Stimulated activated CD4-positive, alpha-beta T cell treated with anti-CD3 and anti-CD28 coated beads, TNF-alpha, amount 100 ng/mL, for 48 hours (primary cell): ENCODE measurements at places on chromosomes 1 and 21.

- DNase-seq = no peak
These were observed 40.4 kb upstream of the ZBTB18 start for GRCh38 chr1:244010703-244011123.

- DNase-seq = no peak
These were observed 74.5 kb downstream of the ENAH start for GRCh38 chr1:225578251-225578977.

DNA sequence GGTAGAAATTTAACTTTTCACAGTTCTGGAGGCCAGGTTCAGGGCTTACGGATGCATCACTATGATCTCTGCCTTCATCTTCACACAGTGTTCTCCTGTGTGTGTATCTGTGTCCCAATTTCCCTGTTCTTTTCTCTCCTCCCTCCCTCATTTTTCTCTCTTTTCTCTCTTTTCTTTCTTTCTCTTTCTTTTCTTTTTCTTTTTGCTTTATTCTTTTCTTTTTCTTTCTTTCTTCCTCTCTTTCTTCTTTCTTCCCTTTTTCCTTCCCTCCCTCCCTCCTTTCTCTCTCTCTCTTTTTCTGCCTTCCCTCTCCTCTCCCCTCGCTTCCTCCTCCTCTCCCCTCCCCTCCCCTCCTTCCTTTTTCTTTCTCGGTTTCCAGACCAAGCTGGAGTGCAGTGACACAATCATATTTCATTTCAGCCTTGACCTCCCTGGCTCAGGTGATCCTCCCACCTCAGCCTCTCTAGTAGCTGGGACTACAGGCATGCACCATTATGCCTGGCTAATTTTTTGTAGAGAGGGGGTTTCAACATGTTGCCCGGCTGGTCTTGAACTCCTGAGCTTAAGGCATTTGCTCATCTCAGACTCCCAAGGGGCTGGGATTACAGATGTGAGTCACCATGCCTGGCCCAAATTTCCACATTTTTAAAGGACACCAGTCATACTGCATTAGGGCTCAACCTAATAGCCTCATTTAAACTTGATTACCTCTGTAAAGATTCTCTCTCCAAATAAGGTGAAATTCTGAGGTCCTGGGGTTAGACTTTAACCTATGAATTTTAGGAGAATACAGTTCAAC, 115.9 kb downstream of the HUNK start:
- DNase-seq = no peak

DNA sequence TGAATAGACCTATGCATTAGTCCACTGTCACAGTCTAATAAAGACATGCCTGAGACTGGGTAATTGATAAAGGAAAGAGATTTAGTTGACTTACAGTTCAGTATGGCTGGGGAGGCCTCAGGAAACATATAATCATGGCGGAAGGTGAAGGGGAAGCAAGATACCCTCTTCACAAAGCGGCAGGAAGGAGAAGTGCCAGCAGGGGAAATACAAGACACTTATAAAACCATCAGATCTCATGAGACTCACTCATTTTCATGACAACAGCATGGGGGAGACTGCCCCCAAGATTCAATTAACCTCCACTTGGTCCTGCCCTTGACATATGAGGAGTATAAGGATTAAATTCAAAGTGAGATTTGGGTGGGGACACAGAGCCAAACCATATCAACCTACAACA, 59.4 kb downstream of the CAPN9 start:
- DNase-seq = no peak

DNA sequence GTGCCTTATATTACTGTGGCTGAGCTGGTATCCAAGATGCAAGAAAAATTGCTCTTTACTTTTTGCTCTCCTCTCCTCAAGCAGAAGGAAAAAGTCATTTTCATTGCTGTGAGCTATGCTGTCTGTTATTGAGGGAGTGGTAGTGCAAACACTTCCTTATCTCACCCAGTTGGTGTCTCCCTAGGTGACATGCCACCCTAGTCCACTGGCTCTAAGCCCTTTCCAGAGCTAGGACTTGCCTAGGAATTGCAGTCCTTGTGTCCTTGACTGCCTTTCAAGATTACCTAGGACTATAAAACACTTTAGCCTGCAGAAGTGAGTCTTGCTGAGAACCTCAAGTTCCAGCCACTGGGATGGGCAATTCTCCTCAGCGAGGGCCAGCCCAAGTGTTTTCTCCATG, 458.3 kb downstream of the MRPL39 start:
- no peak for DNase-seq

DNA sequence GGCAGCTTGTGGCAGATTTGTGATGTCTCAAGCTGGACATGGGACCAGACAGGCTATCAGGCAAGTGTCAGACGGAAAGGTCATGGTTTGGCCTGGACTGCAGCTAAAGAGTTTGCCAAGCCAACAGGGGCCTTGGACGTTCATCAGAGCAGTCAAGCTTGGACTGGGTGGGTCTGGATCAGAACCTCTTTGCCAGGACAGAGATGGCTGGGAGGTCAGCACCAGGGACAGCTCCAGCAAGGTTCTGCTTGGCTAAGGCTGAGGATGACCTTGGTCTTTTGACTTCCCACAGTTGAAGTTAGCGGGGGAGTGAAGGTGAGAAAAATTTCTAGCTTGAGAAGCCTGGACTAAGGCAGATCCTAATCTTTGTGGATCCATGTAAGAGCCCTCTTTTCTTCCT, 68.1 kb downstream of the GRIK3 start:
- DNase-seq = no peak

- no peak for DNase-seq
These were observed 360.6 kb upstream of the USP24 start for GRCh38 chr1:55575571-55576279.

GRCh38 chr1:74937176-74937575, 197.0 kb upstream of the LHX8 start:
- no peak for DNase-seq

- no peak for DNase-seq
These were observed 231.9 kb downstream of the TRABD2B start for GRCh38 chr1:47765236-47765635.

DNA sequence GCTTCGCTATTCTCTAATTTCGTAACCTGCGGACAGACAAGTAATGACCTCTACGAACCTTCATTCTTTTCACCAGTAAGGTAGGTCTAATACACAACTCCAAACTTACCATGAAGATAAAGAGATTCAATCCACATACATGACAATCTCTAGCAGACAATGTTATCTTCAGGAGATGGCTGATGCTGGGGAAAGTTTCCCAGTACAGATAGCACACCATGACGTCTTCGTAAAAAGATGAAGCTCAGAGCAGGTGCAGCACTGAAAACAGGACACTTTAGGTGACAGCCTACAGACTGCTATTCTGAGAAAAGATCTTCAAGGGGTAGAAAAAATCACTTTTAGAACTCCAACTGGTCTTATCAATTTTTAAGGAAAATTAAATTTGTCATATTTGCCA, 41.3 kb downstream of the ZNF281 start:
- DNase-seq = no peak

DNA sequence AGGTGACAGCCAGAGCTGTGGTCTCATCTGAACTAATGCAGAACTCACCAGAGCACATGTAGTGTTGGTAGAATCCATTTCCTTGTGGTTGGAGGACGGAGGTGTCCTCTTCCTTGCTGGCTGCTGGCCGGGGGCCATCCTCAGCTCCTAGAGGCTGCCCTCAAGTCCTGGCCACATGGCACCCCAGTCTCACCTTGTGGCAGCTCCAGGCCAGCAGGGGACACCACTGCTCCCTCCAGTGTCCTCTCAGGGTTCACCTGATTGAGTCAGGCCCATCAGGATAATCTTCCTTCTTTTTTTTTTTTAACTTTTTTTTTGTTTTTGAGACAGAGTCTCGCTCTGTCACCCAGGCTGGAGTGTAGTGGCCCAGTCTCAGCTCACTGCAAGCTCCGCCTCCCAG, 2.9 kb downstream of the KCNE1 start:
- no peak for DNase-seq

DNA sequence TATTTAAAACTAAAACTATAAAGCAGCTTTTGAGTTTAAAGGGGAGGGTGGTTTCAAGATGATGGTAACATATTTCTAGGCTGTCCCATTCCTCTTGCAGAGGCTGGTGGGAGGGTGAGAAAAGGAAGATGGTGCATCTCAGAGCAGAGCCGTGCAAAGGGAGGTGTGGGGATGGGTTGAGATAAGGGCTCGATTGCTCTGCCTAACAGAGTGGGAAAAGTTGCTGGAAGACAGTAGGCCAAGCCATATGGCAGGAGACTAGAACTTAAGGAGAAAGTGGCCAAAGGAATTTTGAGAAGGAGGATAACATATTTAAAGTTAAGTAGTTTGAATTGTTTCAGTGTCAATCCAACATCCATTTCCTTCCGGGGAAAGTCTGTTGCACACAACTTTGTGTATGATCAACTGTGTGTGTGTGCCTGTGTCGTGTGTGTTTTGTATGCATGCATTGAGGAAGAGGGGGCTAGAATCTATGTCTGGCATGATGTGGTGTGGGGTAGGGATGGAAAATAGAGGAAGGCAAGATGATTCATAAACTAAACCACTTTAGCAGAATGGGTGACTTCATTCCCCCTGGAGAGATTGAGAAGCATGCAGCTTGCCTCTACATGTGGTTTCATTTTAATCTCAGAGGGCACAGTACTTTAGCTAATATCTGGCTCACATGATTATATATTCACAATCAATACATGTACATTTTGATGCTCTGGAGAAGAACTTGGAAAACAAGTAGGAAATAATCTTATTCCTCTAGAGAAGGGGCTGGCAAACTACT, 145.0 kb upstream of the DNAH14 start:
- DNase-seq = no peak

GRCh38 chr1:145979746-145980456, 15.4 kb downstream of the POLR3GL start:
- DNase-seq = no peak

- DNase-seq = peak; percentile 14
These were observed at the start of gene SLC22A15 for GRCh38 chr1:115976062-115976920. Gene SLC22A15 (plus strand): TSS chr1:115976513. CDS start chr1:115976628, 115 bp downstream.

GRCh38 chr1:182080955-182081582, 19.6 kb upstream of the ZNF648 start:
- no peak for DNase-seq
